Fibroblast of skin of right biceps (primary cell): ENCODE measurements at places on chromosomes 6 and 20.
A peak's percentile ranks its signal among the peaks of the same experiment; 100 is the strongest.

GRCh38 chr6:142380626-142381025 lies 78.8 kb downstream of the ADGRG6 start:
- no peak for DNase-seq

DNA sequence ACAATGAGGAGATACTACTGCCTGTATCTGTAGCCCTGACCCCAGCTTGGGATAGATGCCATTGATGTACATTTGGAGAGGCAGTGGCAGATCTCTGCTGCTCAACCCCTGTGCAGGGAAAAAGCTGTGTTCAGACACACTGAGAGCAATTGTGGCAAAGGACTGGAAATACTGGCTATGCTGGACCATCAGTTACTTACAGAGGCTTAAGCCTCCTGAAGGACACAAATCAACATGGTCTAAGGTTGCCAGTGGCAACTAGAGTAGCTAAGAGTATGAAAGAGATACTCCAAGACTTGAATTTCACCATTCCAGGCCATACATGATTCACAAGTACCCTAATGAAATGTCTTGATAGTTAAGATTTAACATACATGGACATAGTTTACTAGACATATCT lies 32.4 kb upstream of the ENPP4 start:
- DNase-seq: no peak

DNA sequence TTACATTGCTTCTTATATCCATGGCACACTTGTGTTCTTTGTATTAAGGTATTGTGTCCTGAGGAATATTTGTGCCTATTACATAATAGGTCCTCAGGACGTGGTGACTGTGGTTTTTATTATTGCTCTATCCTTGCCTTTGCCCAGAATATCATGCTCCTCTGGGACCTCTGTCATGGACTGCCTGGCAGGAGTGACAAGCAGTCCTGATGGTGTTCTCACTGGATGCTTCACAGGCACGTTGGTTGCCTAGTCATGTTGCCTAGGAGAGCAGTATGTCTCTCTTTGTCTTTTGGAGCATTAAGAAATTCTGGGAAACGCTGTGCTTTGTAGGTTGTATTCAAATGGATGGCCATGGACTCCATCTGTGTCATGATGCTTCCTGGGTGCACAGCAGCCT lies 24.7 kb upstream of the MROH8 start:
- DNase-seq: no peak

DNA sequence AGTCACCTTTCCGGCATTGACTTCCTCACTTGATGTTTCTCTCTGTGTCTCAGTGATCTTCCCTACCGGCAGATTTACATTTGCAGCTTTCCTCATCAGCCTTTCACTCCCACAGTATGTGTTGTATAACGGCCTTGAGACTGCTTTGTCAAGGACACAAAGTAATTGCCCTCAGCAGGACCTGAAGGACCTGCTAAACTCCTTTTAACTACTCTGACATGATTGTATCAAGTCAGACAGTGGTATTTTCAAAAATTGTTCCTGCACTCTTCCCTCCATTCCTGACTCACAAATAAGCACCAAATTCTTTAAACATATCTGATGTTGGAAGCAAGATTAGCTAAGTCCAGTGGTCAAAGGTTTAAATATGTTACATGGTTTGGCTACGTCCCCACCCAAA lies 62.4 kb downstream of the PDE10A start:
- no peak for DNase-seq

DNA sequence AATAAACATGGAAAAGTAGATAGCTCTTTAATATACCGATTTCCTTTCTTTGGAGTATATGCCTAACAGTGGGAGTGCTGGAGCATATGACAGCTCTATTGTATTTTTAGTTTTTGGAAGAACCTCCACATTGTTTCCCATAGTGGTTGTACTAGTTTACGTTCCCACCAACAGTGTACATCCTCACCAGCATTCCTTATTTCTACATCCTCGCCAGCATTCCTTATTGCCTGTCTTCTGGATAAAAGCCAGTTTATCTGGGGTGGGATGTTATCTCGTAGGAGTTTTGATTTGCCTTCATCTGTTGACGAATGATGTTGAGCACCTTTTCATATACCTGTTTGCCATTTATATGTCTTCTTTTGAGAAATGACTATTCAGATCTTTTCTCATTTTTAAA lies 2.6 kb downstream of the MICA start:
- DNase-seq: no peak

- peak; percentile 40 for DNase-seq
Observed at GRCh38 chr6:152529369-152529768, 107.8 kb downstream of the SYNE1 start.

DNA sequence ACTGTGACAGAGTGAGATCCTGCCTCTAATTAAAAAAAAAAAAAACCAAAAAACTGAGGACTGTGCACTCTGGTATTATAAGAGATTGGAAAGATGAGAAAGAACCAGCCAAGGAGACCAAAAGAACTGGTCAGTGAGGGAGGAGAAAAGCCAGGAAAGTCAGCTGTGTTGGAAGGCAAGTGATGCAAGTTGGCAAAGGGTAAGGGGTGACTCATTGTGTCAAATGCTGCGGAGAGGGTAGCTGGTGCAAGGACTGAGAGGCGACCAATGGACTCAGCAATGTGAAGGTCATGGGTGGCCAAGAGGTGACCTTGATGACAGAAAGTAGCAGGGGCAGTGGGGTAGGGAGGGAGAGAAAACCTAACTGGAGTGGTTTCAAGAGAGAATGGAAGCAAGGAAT lies 27.4 kb upstream of the LRRN4 start:
- no peak for DNase-seq

GRCh38 chr6:135002974-135003703 lies 51.5 kb downstream of the HBS1L start:
- no peak for DNase-seq

DNA sequence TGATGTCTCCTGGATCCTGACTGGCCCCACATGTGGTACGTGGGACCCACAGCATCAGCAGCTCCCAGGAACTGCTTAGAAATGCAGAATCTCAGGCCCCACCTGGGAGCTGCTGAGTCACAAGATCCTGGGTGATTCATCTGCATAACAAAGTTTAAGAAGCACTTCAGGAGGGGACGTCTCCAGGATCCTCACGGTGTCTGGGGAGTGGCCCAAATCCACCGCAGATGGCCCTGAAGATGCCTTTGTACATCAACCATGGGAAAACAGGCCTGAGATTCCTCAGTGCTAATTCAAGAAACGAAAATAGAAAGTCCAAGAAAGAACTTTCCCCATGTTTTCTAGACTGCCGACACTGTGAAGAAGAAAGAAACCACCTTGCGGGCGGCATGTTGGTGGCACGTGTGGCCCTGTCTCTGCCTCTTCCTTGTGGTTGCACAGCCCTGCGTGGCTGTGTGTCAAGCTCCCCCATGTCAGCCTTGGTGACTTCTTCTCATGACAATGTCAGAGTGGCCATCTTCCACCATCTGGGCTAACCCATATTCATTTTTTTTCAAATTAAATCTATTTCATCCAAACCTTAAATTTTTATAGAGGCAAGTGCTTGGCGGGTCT lies 26.1 kb downstream of the RRBP1 start:
- DNase-seq: no peak

DNA sequence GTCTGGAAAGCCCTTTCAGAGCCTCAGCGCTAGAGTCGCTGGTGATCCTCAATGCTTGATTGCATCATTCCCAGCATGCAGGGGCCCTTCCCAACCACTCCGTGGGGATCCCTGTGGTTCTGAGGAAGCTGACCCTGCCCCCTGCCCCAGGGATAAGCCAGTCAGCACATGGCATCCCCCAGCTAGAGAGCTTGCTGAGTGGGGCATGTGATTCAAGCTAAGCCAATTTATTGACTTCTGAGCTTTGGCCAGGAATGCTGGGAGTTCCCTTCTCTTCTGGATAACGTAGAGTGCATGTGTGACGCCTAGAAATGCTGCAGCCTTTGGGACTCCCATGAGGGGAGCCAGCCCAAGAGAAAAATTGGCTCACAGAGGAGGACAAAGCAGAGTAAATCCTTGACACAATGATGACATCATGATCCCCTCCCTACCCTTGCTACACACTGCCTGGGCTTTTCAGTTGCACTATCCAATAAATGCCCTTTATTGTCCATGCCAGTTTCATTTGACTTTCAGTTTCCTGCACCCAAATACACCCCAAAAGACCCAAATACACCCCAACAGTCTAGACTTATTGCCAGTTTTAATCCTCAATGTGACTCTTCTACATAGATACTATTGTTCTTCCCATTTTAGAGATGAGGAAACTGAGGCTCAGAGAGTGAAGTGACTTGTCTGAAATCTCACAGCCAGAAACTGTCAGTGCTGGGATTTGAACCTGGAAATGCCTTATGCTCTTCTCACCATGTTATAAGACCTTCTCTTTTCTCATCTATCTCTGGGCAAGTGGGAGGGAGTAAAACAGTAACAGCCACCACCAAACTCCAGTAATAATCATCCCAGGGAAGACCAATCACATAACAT lies 34.3 kb downstream of the KCNB1 start:
- peak; percentile 23 for DNase-seq

GRCh38 chr6:167934426-167934864 lies 63.0 kb upstream of the KIF25 start:
- DNase-seq: no peak

- DNase-seq: no peak
Observed at GRCh38 chr6:80020381-80021120, 16.1 kb downstream of the TTK start.
